ENCODE measurements at places on chromosomes 3 and 15. TPM values are rescaled to one million over a fixed set of nuclear protein-coding genes. Genes with fewer than 3 reads are reported as not detected.

- no peak for DNase-seq
Measured at GRCh38 chr15:50100486-50100885, 18.5 kb downstream of the ATP8B4 start.

DNA sequence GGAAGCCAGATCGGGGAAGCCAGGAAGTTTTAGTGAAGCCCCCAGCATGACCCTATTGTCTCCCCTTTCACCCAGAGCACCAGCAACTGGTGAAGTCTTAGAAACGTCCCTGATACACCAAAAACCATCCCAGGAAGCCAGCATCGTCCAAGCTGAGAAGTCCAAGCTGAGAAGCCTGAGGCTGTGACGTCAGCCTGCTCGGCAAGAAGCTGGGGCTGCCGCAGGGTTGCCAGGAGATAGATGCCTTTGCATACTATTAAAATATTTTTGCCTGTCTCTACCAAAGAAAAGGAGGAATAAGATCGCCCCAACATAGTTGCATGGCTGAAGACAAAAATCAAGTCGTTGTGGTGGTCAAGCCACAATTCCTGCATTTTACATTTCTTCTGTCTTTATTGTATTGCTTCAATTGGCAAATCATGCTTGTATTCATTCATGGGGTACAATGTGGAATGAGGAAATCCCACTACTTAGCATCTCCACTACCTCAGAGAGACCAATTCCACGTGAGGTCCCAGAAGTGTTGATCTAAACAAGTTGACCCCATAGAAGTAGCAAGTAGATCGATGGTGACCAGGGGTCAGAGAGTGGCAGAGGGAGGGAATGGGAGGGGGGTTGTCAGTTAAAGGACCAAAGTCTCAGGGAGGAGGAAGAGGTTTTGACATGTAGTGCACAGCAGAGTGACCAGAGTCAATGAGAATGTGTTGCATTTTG is 19.6 kb upstream of the EMC3 start:
- DNase-seq: no peak

- DNase-seq: no peak
Measured at GRCh38 chr3:27686642-27687041, 35.5 kb downstream of the EOMES start.

DNA sequence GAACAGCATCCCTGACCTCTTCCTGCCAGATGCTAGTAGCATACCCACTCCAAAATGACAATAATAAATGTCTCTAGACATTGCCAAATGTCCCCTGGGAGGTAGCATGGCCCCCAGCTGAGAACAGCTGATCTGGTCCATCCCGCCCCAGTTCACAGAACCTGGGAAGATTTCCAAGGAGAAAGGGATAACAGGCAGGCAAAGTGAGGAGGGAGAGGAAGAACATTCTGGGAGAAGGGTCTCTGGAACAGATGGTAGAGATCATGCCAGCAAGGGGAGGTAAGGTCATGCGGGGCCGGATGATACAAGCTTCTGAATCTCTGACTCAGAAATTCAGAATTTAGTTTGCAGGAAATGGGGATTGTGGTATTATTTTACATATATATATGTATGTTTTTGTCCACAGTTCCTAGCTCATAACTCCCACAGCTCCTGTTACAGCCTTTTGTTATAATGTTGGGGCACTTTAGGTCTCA is 192.7 kb downstream of the SUCLG2 start:
- no peak for DNase-seq

DNA sequence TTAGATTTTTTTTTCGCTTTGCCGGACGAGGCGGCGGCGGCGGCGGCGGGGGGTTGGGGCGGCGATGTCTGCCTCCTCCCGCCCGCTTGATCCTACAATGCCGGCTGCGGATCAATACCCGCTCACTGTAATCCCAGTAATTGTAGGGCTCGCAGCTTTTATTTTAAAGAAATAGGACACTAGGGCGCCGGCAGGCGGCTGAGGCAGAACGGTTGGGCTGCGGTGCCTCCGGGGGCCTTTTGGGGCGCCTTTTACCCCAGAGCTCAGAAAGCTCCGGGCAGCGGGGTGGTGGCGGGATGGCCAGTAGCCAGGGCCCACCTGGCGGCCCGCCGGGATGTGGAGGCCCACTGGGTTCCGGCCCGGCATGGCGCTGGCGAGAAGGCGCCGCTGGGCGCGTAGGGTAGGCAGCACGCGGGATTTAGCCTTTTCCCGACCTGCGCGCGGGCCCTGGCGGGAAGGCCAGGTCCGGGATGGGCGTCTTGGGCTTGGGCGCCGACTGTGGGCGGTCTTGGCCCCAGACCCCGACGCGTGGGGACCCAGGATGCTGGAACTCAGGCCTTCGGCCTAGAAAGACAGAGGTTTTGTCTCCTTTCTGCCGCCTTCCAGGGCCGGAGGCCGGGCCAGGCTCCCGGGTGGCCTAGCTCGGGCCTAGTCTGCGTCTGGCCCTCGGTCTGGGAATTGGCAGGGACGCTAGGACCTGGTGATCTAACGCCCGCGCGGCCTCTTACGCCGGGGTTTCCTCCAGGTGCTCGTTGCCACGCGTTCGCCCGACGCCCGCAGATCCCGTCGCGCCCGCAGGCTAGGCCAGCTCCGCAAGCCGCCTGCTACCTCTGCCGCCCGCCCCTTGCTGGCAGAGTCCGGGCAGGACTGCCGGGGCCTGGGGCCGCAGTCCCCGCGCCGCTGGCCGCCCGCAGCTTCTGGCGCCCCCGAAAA is 15.5 kb upstream of the ONECUT1 start:
- DNase-seq: peak; percentile 88

GRCh38 chr15:73700041-73700842 is 16.1 kb downstream of the CD276 start:
- DNase-seq: peak; percentile 90

- no peak for DNase-seq
Measured at GRCh38 chr3:191470545-191470944, 9.6 kb downstream of the PYDC2 start.

GRCh38 chr3:87082796-87083440 is 92.0 kb upstream of the VGLL3 start:
- DNase-seq: peak; percentile 88

KY gene
- not detected for polyA plus RNA-seq

SUCLG2 gene
- 27.6 TPM for polyA plus RNA-seq

CPN2 gene
- polyA plus RNA-seq: 0.10 TPM

GRCh38 chr3:161275919-161276318 is 54.8 kb downstream of the NMD3 start:
- DNase-seq: no peak

DNA sequence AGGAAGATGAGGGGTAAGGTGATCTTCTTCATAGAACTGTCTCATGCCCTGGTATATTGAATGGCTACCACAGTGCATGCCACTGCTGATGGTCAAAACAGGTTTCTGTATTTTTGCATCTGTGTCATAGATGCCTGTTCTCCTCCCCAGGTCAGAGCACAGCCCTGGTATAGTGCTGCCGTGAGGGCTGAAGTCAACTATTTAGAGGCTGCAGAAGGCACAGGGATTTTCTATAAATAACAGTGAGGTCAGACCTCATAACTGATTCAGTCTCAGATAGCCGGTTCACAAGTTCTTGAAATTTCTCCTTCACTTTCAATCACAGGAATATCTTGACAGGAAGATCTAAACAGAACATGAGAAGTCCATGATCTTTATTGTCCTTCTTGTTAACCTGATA is 99.2 kb upstream of the NUDT16 start:
- DNase-seq: no peak

DNA sequence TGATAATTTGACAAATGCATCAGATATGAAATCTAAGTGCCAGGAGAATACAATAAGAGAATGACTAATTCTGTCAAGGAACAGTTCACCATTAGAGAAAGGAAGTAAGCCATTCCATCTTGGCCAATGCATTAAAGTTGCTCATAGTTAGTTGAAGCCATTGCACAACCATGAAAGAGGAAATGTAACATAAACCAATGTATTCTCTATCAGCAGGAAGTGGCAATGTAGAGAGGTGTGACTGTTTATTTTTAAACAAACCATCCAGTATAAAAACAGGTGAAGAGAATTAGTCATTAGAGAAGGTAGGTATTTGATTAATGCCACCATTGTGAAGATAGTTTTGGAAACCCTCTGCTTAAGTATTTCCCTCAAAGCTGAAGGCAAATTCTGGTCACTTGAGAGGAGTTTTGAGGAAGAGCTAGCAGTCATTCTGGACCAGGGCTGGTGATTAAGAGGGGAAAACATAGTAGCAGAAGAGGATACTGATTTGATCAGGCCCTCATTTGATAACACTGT is 10.7 kb upstream of the ANXA2 start:
- DNase-seq: no peak

CDCP1 gene
- polyA plus RNA-seq: 7.7 TPM

- DNase-seq: no peak
Measured at GRCh38 chr3:178971614-178972013, 100.0 kb downstream of the ZMAT3 start.

DNA sequence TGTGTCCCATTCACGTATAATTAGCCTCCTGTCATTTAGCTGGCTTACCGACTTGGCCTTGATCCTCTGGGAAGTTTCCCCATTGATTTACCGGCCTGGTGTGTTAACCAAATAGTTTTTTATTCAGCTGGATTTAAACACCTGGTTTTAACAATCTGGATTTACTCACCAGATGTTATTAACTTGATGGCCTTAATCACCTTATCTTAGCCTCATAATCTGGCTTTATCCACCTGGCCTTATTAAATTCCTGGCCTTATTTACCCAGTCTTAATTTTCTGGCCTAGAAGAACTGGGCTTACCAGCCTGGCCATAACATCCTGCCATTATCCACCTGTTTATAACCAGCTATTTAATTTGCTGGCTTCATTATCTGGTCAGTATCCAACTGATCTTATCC is 89.9 kb downstream of the IL12A start:
- no peak for DNase-seq

ANKRD34C gene
- polyA plus RNA-seq: not detected

DNA sequence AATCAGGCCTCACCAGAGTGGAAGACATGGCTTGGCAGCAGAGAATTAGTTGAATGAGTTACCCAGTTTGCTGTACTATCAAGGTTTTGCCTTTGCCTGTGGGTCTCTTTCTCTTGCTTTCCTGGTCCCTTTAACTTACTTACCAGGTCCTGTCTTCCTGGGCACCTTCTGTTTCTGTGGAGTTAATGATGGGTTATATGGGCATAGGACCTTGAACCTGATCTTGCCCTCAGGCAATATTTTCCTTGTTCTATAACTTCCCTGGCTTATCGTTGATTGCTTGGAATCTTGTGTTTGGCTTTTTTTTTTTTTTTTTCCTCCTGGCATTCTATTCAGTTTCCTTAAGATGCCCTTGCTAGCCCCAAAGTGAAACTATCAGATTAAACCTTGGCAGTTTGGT is 106.8 kb downstream of the HHLA2 start:
- DNase-seq: no peak

DNA sequence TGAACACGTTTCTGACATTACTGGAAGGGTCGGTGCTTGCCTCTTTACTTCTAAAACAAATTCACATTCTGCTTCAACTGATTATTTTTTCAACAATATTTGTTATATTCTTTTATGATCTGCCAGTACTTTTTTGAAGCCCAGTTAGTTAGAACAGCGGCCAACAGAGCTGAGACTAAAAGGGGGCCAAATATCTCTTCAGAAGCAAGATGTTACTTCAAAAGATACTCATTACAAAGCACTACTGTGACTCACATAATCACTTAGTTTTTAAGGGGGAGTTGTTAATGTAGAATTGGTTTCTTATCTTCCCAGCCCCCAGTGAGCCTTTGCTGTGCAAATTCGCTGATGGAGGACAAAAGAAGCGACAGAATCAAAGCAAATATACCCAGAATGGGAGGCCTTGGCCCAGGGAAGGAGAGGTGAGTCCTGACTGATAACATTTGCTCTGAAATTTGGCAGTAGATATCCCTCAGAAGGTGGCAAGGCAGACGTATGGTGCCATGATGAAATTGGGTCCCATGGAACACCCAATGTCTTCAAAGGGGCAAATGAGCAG is 587.8 kb downstream of the RBMS3 start:
- peak; percentile 5 for DNase-seq

DNA sequence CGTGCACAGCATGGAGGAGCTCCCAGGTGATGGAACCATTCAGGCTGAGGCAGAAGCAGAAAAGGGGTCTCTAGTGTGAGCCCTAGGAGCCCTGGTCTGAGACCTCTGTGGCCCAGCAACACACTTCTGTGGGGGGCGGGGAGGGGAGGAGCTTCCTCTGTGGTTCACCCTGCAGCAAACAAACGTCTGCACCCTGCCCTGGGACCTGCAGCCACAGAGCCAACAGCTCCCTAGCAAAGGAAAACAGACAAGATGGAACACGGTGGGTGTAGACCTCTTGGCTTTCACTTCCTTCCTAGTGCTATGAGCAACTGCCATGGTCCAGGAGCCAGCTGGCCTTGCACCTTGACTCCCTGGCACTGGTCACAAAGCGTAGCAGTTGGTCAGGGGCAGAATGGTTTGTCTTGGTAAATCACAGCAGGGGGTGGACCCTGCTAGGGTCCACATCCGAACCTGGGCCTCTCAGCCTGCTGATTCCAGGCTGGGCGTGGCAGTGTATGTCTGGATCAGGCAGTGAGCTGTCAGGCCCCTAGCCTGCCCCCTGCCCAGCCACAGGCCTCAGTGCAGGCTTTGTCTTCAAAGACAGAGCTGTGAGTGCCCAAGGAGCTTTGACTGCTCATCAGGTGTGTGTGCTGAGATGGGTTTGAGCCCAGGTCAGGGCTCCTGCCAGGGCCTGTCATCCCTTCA is 6.7 kb downstream of the AMIGO3 start:
- peak; percentile 34 for DNase-seq

- DNase-seq: peak; percentile 65
Measured at GRCh38 chr3:39443530-39443929, 23.9 kb upstream of the MOBP start.

DNA sequence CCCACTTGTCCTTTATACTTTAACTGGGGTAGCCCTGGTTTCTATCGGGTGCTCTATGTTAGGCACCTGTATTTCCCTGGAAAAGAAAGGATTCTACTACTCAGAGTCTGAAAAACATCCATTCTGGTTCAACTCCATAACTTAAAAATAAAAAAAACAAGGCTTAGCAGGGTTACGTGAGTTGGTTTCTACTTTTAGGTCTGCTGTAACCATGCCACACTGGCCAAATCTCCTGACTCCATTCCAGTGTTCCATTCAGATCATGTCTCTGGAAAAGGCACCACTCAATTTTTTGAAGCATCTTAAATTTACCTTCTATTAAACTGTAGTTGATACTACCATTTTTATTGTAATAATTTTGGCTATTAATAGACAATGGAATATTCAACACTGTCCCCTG is 62.1 kb downstream of the CAPN3 start:
- no peak for DNase-seq

DNA sequence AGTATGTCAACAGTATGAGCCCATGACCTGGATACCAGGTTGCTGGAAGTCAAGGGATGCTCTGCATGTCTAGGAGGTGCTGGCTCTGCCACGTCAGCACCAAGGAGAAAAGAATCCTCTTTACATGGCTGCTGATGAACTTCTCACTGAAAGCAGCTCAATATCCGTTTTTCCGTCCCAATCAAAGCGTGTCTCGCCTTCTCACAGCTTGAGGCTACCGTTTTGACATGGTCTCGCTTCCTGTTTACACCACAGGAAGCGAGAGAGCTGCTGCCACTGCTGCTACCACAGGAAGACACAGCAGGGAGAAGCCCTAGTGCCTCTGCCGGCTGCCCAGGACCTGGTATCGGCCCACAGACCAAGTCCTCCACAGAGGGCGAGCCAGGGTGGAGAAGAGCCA is 27.3 kb downstream of the STARD5 start:
- no peak for DNase-seq
